ENCODE measurements at places on chromosomes 6 and 20. TPM values are rescaled to one million over a fixed set of nuclear protein-coding genes. Genes with fewer than 3 reads are reported as not detected.

Gene FRMD1
- total RNA-seq, result not detected

Gene CLDN20
- not detected for total RNA-seq

Gene REM1
- total RNA-seq, result not detected

Gene MTCH1
- 228 TPM for total RNA-seq

Gene PRDM13
- total RNA-seq, result not detected

Gene PROKR2
- not detected for total RNA-seq

Gene PCK1
- not detected for total RNA-seq

Gene GSTA2
- total RNA-seq, result not detected

Gene GMPR
- total RNA-seq, result 4.7 TPM

Gene FERMT1
- 4.3 TPM for total RNA-seq

Gene GPLD1
- 0.43 TPM for total RNA-seq

Gene SNRPB2
- 51.4 TPM for total RNA-seq

Gene TTI1
- 15.8 TPM for total RNA-seq

Gene CCN6
- total RNA-seq, result not detected

Gene LY6G6F
- total RNA-seq, result not detected

Gene PTPRA
- total RNA-seq, result 41.5 TPM

Gene PCSK2
- total RNA-seq, result not detected

Gene NHLRC1
- 1.7 TPM for total RNA-seq

Gene KIFC1
- total RNA-seq, result 20.0 TPM

Gene PBOV1
- not detected for total RNA-seq

Gene ANKRD6
- 1.3 TPM for total RNA-seq

Gene LGSN
- 0.32 TPM for total RNA-seq

Gene PNPLA1
- not detected for total RNA-seq

Gene PACSIN1
- under 0.01 TPM for total RNA-seq

Gene CYB5R4
- 9.9 TPM for total RNA-seq

Gene RBM24
- 32.4 TPM for total RNA-seq

Gene MOG
- total RNA-seq, result not detected

Gene LHFPL5
- not detected for total RNA-seq

Gene FLRT3
- total RNA-seq, result 2.6 TPM

Gene SRMS
- total RNA-seq, result not detected

Gene CCN5
- total RNA-seq, result 1.7 TPM

Gene GPSM3
- 4.8 TPM for total RNA-seq

Gene SLA2
- not detected for total RNA-seq

Gene KCNK17
- total RNA-seq, result not detected

Gene DZANK1
- 0.64 TPM for total RNA-seq

Gene HLA-E
- 165 TPM for total RNA-seq

Gene DCBLD1
- total RNA-seq, result 39.0 TPM

Gene MCM8
- 8.4 TPM for total RNA-seq

Gene SYCP2
- total RNA-seq, result 3.0 TPM

Gene TCP11
- total RNA-seq, result 0.32 TPM

Gene CALHM4
- total RNA-seq, result not detected

Gene SLC22A16
- total RNA-seq, result not detected

Gene ULBP2
- 4.5 TPM for total RNA-seq

Gene CCHCR1
- 14.7 TPM for total RNA-seq

Gene PRPH2
- total RNA-seq, result 2.6 TPM

Gene PSMB1
- total RNA-seq, result 370 TPM

Gene MYCT1
- under 0.01 TPM for total RNA-seq

Gene CLPSL2
- total RNA-seq, result not detected

Gene HSPA1L
- 0.97 TPM for total RNA-seq

Gene ARMC12
- total RNA-seq, result 0.43 TPM

Data from fibroblast of villous mesenchyme (primary cell).